Suppressor macrophage treated with lipopolysaccharide for 1 hour (primary cell): ENCODE measurements at places on chromosomes 12 and 14.

DNA sequence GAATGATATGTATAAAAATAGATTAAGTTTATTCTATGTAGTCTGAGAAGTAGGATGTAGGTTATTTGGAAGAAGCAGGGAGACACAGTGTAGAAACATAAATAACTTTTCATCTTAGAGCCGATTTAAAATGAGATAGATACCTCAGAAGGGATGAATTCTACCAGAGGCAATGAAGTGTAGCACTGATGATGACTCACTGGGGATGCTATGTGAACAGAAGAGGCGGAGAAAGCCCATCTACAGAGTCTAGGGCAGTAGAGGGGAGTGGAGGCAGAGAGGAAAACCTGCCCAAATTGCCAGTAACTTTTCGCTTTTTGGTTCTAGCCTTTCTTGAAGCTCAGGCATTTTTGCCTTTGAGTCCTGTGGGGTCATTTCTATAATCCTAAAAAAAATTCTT lies 451.8 kb downstream of the ATP23 start:
- DNase-seq, result no peak

DNA sequence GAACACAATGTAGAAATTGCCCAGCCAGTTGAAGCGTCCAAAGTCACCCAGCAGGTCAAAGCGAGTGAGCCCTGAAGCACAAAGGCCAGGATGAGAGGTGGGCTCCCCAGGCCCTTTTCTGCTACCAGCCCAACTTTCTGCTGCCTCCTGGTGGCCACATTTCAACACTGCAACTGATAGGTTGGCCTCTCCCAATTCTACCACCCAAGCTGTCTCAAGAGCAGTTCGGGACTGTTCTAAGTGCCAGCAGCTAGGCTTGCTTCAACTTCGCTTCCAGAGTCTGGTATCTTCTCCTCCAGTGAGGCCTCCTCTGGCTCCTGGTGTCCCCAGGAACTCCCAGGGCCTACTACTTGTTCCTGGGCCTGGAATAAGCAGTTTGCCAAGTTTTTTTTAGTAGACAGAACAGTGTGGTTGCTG lies 3.4 kb upstream of the DHH start:
- DNase-seq, result peak; percentile 68

DNA sequence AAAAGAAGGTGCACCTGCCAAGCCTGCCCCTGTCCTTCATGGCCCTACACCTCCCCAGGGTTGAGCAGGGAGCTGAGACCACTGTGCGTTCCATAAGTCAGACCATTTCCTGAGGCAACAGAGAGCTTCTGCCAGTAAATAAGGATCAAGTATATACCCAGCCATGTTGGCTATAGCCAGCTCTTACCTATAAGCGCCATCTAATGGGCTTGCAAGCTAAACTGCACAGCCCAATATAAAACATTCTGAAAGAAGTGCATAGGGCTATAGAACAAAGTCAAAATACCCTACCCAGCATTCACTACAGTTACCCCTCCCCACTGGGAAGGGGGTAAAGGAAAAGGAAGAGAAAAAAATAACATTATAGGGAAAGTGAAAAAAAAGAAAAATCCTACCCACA lies 59.3 kb upstream of the SCAF11 start:
- no peak for DNase-seq

- DNase-seq, result no peak
Observed at GRCh38 chr12:13896063-13896626, 85.3 kb downstream of the GRIN2B start.

GRCh38 chr14:73851000-73851399 lies 631 bp upstream of the PTGR2 start:
- DNase-seq, result no peak

- DNase-seq, result no peak
Observed at GRCh38 chr12:22467190-22467589, 77.2 kb downstream of the C2CD5 start.

DNA sequence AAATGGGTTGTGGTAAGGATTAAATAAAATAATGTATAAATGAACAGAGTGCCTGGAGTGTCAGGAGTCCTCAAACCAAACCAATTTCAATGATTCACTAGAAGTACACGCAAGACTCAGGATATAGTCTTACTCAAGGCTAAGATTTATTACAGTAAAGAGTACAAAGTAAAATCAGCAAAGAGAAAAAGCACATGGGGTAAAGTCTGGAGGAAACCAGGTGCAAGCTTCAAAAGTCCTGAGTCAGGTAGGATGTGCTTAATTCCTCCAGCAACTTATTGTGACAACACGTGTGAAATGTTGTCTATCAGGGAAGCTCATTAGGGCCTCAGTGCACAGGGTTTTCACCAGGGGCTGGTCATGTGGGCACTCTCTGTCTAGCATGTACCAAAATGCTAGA lies 105.8 kb upstream of the NAP1L1 start:
- DNase-seq, result no peak

- no peak for DNase-seq
Observed at GRCh38 chr12:62693376-62694050, 226.9 kb downstream of the MON2 start.

DNA sequence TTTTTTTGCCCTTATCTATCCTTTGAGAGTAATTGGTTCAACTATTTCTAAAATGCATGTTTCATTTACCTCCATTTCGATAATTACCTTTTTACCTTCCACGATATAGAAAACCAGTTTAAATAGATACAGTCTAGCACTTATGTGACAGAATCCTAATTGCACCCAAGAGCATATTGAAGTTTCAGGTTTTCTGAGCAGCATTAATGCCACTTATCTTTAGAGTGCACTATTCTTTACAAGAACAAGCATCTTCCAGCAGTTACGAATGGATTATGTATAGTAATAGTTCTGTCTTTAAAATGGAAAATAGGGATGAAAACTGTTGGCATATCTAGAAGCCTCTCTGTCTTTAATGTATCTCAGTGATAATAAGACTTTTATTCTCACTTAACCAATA lies 82.2 kb upstream of the ATXN7L3B start:
- DNase-seq, result no peak

DNA sequence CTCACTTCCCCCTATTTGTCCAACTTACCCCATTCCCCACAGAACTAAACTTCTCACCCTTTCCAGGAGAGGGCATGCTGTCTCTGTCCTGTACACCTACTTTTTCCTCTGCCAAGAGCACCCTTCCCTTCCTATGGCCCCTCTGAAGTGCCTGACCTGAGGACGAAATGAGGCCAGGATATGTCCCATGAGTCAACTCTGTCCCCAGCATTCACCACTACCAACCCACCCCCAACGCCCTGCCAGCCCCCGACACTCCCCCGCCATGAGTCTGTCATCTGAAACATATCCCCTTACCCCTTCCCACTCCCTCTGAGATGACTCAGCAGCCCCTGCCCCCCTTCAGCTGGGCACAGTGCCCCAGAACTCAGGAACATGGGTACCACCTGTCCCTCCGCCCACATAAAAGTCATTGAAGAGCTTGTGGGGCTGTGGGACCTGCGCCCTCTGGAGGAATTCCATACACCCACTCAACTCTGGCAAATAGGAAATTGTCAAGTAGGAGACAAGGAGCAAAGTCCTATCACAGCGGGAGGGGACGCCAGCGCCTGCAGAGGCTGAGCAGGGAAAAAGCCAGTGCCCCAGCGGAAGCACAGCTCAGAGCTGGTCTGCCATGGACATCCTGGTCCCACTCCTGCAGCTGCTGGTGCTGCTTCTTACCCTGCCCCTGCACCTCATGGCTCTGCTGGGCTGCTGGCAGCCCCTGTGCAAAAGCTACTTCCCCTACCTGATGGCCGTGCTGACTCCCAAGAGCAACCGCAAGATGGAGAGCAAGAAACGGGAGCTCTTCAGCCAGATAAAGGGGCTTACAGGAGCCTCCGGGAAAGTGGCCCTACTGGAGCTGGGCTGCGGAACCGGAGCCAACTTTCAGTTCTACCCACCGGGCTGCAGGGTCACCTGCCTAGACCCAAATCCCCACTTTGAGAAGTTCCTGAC lies 26.3 kb downstream of the ITGA7 start:
- DNase-seq, result peak; percentile 55

- DNase-seq, result no peak
Observed at GRCh38 chr14:64541972-64542835, 1.7 kb downstream of the HSPA2 start.

DNA sequence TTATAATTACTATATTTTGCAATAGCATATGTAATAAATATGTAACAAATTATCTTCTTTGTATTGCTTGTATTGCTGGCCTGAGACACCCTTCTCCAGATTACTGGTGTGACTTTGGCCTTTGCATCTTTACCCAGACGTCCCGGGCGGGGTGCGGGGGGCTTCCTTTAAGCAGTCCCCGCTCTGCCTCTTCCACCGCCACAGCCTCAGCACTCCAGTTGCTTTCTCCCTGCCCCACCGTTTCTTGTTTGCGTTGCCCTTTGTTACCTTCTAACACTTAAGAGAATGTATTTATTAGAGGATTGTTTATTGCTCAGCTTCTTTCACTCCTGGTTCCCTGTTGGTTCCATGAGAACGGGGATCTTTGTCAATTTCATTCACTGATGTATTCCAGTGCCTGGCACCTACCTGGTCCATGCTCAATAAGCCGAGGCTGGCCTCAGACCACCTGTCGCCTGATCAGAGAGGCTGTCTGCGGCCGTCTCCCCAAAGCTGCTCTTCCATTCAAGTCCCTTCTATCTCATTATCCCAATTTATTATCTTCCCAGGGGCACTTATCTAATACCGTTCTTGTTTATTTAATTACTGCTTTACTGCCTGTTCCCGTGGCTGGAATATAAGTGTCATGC lies 100.5 kb upstream of the RFLNA start:
- DNase-seq, result no peak

- DNase-seq, result no peak
Observed at GRCh38 chr12:94289461-94290312, 141.3 kb downstream of the PLXNC1 start.

DNA sequence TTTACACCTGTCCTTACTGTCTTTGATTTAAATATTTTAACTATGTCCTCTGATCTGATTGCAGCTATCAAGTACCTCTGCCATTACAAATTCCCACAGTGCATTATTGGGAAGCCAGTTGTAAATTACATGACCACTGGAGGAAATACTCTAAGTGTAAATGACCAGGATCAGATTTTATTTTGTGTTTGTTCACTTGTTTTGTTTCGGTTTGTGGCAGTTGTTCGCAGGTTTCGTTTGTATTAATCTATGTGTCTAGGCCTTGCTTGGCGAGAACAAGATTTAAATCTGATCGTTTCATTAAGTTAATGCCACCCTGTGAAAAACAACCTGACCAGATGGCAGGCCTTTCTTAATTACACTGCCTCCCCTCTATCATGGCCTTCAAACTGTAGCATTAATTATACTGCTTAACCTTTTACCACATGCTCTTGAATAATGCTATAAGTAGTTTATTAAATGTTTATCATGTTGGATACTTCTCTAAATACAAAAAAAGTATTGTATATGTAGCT lies 990.1 kb downstream of the TMTC2 start:
- DNase-seq, result no peak

- peak; percentile 65 for DNase-seq
Observed at GRCh38 chr14:68580096-68580645, 212.7 kb downstream of the ZFP36L1 start.

DNA sequence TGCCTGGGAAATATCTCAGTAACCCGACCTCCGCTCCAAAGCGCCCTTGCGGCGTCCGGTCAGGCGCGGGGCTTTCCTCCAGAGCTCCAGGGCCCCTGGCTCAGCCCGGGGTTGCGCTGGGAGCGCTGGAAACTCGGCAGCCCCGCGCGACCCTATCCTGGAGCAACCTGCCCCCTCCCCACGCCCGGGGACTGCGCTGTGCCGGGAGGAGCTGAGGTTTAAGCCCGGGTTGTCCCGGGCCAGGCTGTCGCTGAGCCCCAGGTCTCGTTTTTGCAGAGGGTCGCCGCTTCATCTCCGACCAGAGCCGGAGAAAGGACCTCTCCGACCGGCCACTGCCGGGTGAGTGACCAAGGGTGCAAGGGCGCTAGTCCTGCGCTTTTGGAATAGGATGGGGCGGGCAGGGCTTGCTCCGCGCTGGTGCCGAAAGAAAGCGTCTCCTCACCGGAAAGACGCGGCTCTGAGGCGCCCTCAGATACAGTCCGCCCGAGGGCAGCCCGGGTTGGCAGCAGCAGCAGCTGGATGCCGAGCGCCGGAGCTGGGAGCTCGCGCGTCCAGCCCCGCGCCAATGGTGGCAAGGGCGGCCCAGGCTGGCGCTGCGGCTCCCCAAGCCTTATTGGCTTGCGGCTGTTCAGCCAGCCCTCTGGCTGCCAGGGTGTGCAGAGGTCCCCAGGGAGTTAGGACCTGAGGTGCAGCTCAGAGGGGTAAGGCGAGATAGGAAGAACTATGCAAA lies 1.5 kb downstream of the SPX start:
- DNase-seq, result no peak

GRCh38 chr12:70386771-70387170 lies 20.7 kb downstream of the KCNMB4 start:
- DNase-seq, result no peak

DNA sequence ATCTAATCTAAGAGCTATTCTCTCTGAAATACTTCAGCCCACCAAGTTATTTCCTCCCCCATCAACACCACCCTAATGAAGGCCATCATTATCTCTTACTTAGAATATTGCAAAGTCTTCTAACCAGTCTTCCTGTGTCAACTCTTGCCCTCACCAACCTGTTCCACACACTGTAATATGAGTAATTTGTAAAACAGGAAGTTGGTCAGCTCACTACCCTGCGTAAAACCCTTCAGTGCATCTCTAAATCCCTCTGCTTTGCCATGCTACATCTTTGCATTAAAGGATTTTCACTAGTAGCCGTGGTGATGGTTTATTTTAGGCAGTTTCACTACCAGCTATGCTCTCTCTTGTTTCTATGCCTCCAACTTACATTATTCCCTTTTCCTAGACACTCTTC lies 70.0 kb downstream of the KIF21A start:
- DNase-seq, result no peak

DNA sequence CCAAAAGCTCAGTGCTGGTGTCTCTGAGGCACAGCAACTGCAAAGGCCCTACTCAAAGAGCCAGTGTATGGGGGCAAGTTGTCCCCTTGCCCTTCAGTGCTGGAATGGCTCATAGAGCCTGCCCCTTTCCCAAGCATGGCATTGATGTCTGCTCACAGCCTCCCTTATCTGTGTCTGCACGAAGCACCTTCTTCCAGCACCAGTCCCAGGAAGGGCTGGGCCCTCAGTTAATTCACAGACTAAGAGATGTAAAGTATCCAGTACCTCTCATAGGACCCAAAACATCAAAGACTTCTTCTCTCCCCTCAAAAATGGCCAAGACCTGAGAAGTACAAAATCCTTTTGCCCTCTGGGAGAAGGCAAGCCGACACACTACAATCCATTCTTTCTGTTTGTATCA lies 1.6 kb upstream of the CMAS start:
- DNase-seq, result no peak

DNA sequence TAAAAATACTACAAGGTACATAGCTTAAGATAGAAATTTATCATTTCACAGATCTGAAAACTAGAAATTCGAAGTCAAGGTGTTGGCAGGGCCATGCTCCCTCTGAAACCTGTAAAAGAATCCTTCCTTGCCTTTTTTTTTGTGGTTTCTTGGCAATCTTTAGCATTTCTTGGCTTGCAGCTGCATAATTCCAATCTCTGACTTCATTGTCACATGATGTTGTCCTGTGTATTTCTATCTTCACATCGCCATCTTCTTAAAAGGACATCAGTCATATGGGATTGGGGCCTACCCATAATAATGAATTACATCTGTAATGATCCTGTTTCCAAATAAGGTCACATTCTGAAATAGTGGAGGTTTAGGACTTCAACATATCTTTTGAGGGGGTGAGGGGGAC lies 250.4 kb downstream of the TMTC2 start:
- DNase-seq, result no peak

GRCh38 chr12:64091186-64091585 lies 130.9 kb downstream of the KICS2 start:
- DNase-seq, result no peak
